ENCODE measurements at places on chromosomes 7 and 10. TPM values are rescaled to one million over a fixed set of nuclear protein-coding genes. Genes with fewer than 3 reads are reported as not detected.

NUTM2E gene
- 0.08 TPM for total RNA-seq

DNA sequence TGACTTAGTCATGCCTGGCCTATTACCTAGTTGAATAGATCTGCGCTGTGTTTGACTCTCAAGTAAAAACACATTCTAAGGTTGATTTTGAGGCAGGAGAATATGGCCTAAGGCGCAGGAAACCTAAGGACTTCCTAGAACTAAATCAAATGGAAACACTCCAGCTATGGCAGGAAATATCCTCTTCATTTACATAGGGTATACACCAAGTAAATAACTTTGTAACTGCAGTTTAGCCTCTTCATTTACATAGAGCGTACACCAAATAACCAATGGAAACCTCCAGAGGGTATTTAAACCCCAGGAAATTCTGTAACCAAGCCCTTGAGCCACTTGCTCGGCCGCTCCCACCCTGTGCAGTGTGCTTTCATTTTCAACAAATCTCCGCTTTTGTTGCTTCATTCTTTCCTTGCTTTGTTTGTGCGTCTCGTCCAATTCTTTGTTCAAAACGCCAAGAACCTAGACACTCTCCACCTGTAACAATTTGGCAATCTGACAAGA lies 35.6 kb upstream of the XRCC2 start:
- DNase-seq = no peak

- no peak for DNase-seq
Observed at GRCh38 chr7:4163565-4164203, 518.4 kb upstream of the FOXK1 start.

PPP1R9A gene
- total RNA-seq = 20.2 TPM

SNCG gene
- 2.6 TPM for total RNA-seq

Data from colonic mucosa (tissue), 4 donors.